H7 (cell line): ENCODE measurements at places on chromosomes 11 and 22.

DNA sequence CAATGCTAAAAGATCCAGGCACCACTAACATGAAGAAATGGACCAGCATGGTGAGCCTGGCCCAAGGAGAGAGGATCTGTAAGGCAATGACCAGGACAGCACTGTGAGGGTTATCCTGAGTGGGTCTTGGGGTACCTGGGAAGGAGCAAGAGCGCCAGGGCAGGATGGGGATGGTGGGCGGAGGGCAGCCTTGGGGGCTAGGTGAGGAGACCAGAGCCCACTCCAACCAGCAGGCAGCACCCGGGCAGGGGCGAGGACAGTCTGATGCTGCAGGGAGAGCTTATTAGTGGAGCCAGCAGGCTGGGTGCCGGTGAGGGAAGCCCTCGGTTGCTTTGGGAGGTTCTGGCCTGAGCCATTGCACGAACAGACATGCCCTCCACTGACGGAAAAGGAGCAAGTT, 10.7 kb upstream of the NAP1L4 start:
- DNase-seq, result no peak

- DNase-seq, result no peak
These were observed 113.9 kb downstream of the RPS6KA4 start for GRCh38 chr11:64472593-64473455.

GRCh38 chr11:67272327-67273259, 6.3 kb downstream of the GRK2 start:
- DNase-seq, result peak; percentile 44

- DNase-seq, result no peak
These were observed 21.1 kb upstream of the RDX start for GRCh38 chr11:110317516-110317932.

DNA sequence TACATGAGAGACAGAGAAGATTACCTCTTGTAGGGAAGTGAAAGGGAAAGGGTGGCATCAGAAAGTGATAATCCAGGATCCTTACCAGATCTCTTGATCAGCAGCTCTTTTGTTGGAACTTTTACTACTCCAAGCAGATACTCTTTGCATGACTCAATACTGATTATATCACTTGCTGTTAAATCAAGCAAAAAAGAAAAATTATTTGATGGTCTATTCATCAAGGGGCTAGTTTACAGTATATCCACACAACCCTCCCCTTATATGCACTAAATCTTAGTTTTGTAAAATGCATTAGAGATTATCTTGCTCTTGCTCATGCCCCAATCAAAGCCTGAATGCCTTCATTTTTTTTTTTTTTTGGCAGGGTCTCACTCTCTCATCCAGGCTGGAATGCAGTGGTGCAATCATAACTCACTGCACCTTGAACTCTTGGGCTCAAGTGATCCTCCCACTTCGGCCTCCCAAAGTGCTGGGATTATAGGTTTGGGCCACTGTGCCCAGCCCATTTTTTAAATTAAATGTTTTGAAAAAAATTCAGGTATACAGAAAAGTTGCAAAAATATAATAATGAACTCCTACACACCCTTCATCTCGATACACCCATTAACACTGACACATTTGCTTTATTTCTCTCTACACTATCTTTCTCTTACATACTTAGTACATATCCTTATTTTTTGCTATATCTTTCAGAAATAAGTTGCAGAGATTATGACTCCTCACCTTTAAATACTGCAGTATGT, 76.1 kb upstream of the UCP3 start:
- DNase-seq, result no peak

GRCh38 chr11:103483996-103484395, 374.8 kb downstream of the DYNC2H1 start:
- no peak for DNase-seq

GRCh38 chr11:95688501-95689222, 100.9 kb downstream of the FAM76B start:
- DNase-seq, result no peak

- no peak for DNase-seq
These were observed 66.5 kb upstream of the AMPD3 start for GRCh38 chr11:10388574-10388973.

- DNase-seq, result no peak
These were observed 102.8 kb downstream of the STIM1 start for GRCh38 chr11:3958281-3958680.

DNA sequence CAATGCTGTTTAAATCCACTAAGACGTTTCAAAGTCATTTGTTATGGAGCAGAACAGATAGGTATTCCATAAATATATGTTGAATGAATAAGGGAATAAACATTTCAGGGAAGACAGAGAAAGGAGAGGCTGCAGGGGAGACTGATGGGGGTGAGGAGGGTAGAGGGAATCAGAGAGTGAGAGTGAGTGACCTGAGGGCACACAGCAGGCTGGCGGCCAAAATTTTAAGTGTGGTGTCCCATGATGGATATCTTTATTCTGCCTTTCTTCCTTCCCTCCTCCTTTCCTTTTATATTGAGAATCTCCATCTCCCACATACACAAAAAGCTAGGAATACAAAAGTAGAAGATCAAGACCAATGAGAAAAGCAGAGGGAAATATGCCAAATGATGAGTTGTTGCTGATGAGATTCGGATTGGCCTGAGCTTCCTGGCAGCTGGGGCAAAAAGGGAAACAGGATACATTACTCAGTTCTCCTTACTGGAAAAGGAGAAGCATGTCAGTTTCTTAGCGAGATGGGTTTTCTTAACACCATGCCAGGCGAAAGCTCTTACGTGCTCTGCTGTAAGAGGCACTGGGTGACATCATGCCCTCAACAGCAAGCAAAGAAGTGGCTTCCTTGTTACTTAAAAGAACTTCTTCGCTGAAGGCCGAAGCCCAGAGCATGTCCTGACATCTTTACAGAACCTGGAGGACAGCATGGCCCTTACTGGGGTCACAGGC, 11.2 kb upstream of the CYTH4 start:
- no peak for DNase-seq

- DNase-seq, result peak; percentile 44
These were observed 1.2 kb upstream of the CERK start for GRCh38 chr22:46739094-46739870.

- no peak for DNase-seq
These were observed 18.4 kb upstream of the TEAD1 start for GRCh38 chr11:12655842-12656241.

- DNase-seq, result no peak
These were observed 68.3 kb upstream of the POU2AF2 start for GRCh38 chr11:111177037-111177871.

- DNase-seq, result no peak
These were observed 176.4 kb upstream of the PLET1 start for GRCh38 chr11:112437096-112437495.

GRCh38 chr11:45805305-45806071, 539 bp downstream of the SLC35C1 start:
- DNase-seq, result no peak

GRCh38 chr22:42385696-42386095, 46.5 kb downstream of the NFAM1 start:
- no peak for DNase-seq

DNA sequence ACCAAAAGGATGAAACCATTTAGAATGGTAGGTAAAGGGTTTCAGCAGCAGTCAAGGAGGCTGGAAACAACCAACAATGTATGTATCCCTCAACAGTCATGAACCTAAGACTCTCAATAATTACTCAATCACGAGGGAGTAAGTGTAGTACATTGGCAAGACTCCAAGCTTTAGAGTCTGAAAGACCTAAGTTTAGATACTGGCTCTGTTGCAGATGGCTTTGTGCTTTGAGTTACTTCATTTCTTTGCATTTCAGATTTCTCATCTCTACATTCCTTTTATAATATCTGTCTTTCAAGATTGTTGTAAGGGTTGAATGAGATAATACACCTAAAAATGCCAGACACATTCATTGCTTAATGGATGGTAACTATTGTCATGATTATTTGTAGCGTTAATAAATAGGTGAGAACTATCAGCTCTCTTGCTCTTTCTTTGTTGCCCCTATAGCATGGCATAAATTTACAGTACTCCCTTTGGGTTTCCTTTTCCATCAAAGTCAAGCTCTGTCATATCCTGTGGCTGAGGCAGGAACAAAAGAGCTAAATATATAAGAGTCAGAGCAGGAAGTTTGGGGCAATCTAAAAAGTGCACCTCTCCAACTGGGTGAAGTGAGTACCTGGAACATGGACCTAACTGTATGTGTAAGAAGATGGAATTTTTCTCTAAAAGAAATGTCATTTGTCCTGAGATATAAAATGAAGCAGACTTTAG, 228.2 kb upstream of the ZC3H12C start:
- DNase-seq, result no peak

DNA sequence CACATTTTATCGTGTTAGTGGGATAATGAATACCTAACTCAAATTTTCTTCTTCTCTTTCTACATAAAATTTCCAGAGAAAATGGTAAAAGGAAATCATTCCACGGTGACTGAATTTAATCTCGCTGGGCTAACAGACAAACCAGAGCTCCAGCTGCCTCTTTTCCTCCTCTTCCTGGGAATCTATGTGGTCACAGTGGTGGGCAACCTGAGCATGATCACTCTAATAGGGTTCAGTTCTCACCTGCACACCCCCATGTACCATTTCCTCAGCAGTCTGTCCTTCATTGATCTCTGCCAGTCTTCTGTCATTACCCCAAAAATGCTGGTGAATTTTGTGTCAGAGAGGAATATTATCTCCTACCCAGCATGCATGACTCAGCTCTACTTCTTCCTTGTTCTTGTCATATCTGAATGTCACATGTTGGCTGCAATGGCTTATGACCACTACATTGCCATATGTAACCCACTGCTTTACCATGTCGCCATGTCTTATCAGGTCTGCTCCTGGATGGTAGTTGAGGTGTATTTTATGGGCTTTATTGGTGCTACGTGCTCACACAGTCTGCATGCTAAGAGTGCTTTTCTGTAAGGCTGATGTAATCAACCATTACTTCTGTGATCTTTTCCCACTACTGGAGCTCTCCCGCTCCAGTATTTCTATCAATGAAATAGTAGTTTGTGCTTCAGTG, 24.1 kb downstream of the OR10D3 start:
- no peak for DNase-seq

- no peak for DNase-seq
These were observed 4.7 kb downstream of the RTCB start for GRCh38 chr22:32407312-32407711.

- DNase-seq, result no peak
These were observed 63.4 kb downstream of the RCN1 start for GRCh38 chr11:32154275-32154674.

DNA sequence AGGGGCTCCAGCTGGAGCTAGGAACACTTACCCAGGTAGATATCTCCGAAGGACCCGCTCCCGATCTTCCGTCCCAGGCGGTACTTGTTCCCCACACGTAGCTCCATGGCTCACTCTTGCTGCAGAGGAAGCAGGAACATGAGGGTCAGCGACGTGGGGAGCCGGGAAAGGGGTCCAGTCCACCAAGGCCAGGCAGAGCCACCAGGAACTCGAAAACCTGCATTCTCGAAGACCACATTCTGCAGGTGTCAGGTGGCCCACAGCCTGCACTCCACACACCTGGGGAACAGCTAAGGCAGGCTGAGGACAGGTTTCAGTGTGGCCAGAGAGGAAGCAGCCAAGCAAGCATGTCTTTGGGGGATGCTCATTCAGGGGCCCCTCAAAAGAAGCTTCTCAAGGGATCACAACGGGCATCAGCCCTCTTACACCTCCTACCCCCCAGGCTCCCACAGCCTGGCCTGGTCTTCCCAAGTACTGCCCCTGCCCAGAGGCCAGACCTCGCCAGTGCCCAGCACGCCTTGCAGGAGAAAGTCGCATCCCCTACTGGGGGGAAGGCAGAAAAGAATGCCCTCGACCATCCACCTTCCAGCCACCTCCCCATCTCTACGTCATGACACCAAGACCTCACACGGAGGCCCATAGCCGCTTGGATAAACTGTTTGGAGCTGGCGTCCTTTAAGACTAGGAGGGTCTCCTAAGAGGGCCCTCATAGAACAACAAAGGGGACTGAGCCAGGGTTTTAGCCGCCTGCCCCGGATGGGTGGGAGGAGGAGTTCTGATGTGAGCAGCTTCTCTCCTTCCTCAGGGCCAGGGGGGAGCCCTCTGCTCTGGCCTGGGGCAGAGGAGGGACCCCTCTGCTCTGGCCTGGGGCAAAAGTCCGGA, 2.9 kb downstream of the CSNK1E start:
- DNase-seq, result peak; percentile 70

GRCh38 chr11:118430956-118431355, 5.3 kb upstream of the KMT2A start:
- DNase-seq, result no peak

GRCh38 chr11:95711945-95712221, 77.7 kb downstream of the FAM76B start:
- DNase-seq, result no peak

DNA sequence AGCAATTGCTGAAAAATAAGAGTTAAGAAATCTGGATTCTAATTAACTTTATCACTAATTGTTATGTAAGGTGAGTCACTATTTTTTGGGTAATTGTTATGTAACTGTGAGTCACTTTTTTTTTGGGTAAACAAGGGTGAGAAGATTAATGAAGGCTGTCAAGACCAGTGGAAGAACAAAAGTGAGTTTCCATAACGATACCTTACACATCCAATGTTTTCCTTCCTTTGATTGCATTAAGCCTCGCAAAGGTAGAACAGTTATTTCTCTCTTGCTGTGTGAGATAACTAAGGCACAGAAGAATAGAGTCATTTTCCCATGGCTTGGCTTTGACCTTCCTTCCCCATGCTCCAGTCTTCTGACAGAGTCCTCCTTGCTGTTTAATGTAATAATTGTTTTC, 374.7 kb downstream of the DDX10 start:
- no peak for DNase-seq

GRCh38 chr11:75248924-75249256, 8.3 kb downstream of the TPBGL start:
- DNase-seq, result no peak

- no peak for DNase-seq
These were observed 366.9 kb downstream of the NTM start for GRCh38 chr11:131737357-131737756.

- peak; percentile 47 for DNase-seq
These were observed 234.3 kb downstream of the TBC1D22A start for GRCh38 chr22:46996595-46997310.

DNA sequence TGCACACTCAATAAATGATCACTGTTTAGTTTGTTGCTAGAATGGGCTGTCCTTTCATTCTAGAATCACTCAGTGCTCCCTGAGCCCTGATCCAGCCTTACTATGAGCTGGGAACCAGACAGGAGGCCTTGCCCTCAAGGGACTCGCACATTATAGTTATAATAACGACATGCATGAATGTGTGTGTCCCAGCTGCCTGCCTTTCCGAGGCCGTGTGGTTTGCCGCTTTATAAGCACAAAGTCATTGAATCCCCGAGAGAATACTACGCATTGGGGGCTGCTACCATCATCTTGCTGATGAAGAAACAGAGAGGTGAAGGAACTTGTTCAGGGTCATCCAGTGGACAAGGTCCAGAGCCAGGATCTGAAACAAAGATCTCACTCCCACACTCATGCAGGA, 75.7 kb downstream of the NFAM1 start:
- no peak for DNase-seq

GRCh38 chr22:44201665-44202064, 20.9 kb downstream of the PARVG start:
- DNase-seq, result no peak

- no peak for DNase-seq
These were observed 4.2 kb downstream of the LMO1 start for GRCh38 chr11:8259306-8259959.

- DNase-seq, result no peak
These were observed 492.1 kb downstream of the SOX6 start for GRCh38 chr11:15864026-15864805.
